Natural killer cell treated with Interleukin-12 subunit alpha and Interleukin-12 subunit beta and Interleukin-15 and Interleukin-18, amount 100 ng/mL, for 72 hours (primary cell): ENCODE measurements at places on chromosomes 11 and 22. TPM values are rescaled to one million over a fixed set of nuclear protein-coding genes. Genes with fewer than 3 reads are reported as not detected.

- H3K27me3 ChIP-seq, result peaks cover 81% of the 10 kb centered on the region
- H3K27ac ChIP-seq, result no peak within 1 kb of the TSS
- no peak for DNase-seq
- peaks cover 13% of the 10 kb centered on the region for H3K4me1 ChIP-seq
Observed at GRCh38 chr11:125164422-125165110, at the start of gene PKNOX2. Gene PKNOX2, plus strand, starts transcription at chr11:125164751. Its CDS starts 186,555 bp downstream, at chr11:125351306.

Gene SLC22A25
- not detected for total RNA-seq

Gene PARVG
- total RNA-seq, result 85.8 TPM

DNA sequence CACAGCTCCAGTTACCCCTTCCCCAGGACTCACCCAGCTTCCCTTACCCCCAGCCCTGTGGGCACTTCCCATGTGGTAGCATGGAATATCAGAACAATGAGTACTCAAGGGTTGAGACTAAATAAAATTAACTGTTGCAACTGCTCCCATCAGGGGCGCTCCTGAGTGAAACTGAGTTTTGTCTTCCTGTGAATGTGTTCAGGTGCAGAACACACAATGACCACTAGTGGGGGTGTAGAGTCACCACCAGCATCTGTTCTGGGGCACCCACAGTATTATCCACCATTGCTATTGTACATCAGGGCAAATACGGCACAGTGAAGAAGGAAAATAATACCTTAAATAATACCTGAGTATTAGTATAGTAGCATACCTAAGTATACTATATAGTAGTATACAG lies 689.7 kb downstream of the TBC1D22A start:
- H3K4me1 ChIP-seq, result no peaks in the 10 kb centered on the region
- no peak overlapping the region for H3K4me3 ChIP-seq
- no peak overlapping the region for H3K27ac ChIP-seq
- peaks cover 7% of the 10 kb centered on the region for H3K36me3 ChIP-seq

DNA sequence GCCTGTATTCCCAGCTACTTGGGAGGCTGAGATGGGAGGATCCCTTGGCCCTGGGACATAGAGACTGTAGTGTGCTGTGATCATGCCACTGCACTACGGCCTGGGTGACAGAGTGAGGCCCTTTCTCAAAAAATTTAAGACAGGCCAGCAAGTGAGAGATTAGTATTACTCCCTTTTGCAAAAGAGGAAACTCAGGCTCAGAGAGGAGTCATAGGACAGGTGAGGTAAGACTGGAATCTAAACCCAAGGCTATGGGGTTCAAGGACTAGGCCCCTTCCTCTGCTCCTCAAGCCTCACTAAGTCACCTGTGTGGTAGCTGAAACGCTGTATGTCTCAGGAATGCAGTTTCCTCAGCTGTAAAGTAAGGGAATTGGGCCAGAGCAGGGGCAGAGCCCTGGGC lies 1.6 kb upstream of the P2RY2 start:
- no peak for DNase-seq
- peaks cover 20% of the 10 kb centered on the region for H3K27me3 ChIP-seq
- H3K4me3 ChIP-seq, result no peak overlapping the region
- H3K4me1 ChIP-seq, result no peaks in the 10 kb centered on the region
- H3K36me3 ChIP-seq, result no peaks in the 10 kb centered on the region
- no peak overlapping the region for H3K27ac ChIP-seq

Gene PKDREJ
- total RNA-seq, result 0.07 TPM

DNA sequence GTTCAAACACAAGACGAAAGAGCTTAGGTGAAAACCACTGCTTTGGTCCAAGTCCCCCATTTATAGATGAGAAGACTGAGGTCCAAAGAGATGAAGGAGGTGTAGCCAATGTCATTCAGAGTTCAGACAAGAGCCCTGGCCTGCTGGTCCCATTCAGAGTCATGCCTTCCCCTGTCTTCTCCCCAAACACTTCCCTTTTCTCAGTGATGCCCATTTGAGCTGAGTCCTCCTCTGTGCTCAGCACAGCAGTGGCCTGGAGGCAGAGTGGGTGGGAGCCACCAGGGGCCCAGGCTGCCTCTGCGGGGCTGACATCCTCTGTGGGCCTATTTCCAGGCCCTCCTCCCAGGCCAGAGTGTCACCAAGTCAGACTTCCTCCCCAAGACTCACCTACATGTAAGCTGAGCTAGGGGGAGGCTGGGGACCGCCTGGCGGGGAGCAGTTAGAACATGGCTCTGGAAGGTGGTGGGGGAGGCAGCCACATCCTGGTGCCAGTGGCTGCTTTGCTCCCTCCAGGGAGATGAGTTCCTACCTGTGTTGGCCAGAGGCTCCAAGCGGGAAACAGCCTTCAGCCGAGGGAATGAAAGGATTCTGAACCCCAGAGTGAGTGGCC lies 22.4 kb upstream of the LRRC10B start:
- no peaks in the 10 kb centered on the region for H3K36me3 ChIP-seq
- DNase-seq, result no peak
- H3K4me1 ChIP-seq, result peaks cover 5% of the 10 kb centered on the region
- H3K4me3 ChIP-seq, result no peak overlapping the region

Gene E2F8
- total RNA-seq, result 12.0 TPM

DNA sequence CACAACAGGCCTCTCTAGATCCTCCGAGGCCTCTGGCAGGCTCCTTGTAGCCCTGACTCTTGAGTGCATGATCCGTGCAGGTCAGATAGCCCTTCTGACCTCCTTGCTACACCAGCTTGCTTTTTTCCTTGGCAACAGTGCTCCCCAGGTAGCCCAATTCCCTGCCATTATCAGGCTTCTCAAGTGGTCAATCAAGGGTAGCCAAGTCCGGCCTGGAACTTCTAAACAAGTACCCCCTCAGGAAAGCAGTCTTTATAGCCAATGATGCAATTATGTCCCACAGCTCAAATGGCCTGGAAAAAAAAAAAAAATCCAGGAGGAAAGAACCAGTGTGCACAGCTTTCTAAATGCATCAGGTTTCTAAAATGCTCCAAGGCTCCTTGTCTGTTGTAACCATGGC lies 59.8 kb downstream of the TENM4 start:
- H3K4me3 ChIP-seq, result no peak overlapping the region
- DNase-seq, result no peak
- no peak overlapping the region for H3K27ac ChIP-seq
- no peaks in the 10 kb centered on the region for H3K4me1 ChIP-seq

DNA sequence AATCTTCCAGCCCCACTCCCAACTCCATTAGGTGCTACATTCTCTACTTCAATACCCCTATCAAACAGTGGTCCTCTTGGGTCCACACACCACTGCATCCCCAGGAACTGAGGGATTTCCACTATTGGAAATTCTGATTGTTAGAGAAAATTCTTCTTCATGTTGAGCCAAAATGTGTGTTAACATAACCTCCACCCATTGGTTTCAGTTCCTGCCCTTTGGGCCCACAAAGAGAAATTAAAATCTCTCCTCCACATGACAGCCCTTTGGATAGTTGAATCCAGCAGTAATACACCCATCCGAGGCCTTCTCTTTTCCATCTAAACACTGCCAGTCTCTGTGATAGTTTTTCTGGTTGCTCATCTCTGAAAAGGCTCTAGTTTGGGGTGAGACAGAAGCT lies 2.1 kb downstream of the VSIG2 start:
- H3K27ac ChIP-seq, result no peak overlapping the region
- no peaks in the 10 kb centered on the region for H3K36me3 ChIP-seq
- DNase-seq, result no peak
- H3K27me3 ChIP-seq, result no peaks in the 10 kb centered on the region
- no peak overlapping the region for H3K4me3 ChIP-seq

- no peak overlapping the region for H3K27ac ChIP-seq
- DNase-seq, result no peak
- H3K4me1 ChIP-seq, result peaks cover 14% of the 10 kb centered on the region
- no peaks in the 10 kb centered on the region for H3K36me3 ChIP-seq
Observed at GRCh38 chr22:40805239-40805638, 13.9 kb downstream of the SLC25A17 start.

DNA sequence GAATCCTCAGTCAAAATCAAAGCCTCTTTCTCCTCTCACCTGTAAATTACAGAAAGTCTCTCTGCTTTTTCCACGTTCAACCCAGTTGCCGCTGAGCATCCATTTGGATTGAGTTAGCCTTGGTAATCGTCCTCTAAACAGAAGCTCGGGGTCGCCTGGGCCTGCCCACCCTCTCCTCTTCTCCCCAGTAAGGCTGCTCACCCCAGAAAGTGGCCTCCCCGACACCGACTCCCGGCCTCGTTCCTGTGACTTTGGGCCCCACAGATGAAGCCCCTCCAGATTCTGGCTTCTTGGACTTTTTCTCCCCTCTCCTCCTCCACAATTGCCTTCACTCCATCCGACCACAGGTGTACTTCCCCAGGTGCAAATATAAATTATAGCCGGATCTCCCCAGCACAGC lies 1500.0 kb downstream of the BRD1 start:
- no peaks in the 10 kb centered on the region for H3K4me1 ChIP-seq
- H3K27ac ChIP-seq, result no peak overlapping the region
- peaks cover 8% of the 10 kb centered on the region for H3K27me3 ChIP-seq

DNA sequence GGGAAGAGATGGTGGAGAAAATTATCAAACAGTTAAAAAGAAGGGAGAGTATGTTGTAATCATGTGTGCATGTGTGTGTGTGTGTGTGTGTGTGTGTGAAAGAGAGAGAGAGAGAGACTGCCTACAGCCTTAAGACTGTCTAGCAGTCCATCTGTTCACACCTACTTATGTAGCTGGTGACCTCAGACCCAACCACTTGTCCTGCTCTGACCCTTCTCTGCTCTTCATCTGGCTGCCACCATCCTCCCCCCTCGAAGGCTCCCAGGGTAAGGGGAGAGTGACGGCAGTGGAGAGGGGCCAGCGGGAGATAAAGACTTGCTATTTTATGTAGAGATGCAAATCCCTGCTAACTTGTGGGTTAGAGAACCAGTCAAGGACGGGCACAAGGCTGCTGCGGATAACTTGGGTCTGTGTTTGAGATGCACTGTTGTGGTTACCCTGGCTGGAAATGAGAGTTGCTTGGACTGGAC lies 24.9 kb upstream of the GRAMD1B start:
- H3K27ac ChIP-seq, result peak overlapping the region; percentile 18
- peaks cover 28% of the 10 kb centered on the region for H3K4me1 ChIP-seq
- H3K27me3 ChIP-seq, result peaks cover 4% of the 10 kb centered on the region
- H3K36me3 ChIP-seq, result no peaks in the 10 kb centered on the region

- no peak overlapping the region for H3K27ac ChIP-seq
- DNase-seq, result no peak
- H3K36me3 ChIP-seq, result no peaks in the 10 kb centered on the region
- H3K4me3 ChIP-seq, result no peak overlapping the region
- H3K27me3 ChIP-seq, result peaks cover 10% of the 10 kb centered on the region
- H3K4me1 ChIP-seq, result peaks cover 17% of the 10 kb centered on the region
Observed at GRCh38 chr11:45768486-45768885, 36.5 kb upstream of the SLC35C1 start.

- DNase-seq, result no peak
- H3K4me3 ChIP-seq, result peak overlapping the region; percentile 34
- H3K4me1 ChIP-seq, result peaks cover 58% of the 10 kb centered on the region
- peak overlapping the region; percentile 74 for H3K27ac ChIP-seq
- H3K27me3 ChIP-seq, result no peaks in the 10 kb centered on the region
Observed at GRCh38 chr22:37188901-37189466, 937 bp upstream of the C1QTNF6 start.

DNA sequence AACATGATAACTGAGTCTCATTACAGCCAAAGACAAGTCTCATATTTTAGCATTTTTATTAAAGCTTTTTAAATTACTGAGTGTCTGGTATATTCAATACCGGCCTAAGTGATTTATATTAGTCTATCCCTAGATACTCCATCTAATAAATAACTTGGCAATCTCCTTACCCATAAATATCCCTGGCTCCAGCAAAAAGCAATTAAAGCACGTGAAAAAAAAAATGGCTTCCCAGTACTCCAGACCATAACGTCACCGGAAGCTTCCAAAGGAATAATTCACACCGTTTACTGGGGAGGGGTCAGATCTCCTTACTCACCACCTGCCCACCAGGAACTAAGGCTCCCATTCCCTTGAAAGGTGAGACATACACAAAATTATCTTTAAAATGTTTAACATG lies 988.3 kb downstream of the OPCML start:
- H3K4me1 ChIP-seq, result no peaks in the 10 kb centered on the region
- no peak overlapping the region for H3K27ac ChIP-seq
- H3K36me3 ChIP-seq, result no peaks in the 10 kb centered on the region
- no peak for DNase-seq
- H3K27me3 ChIP-seq, result no peaks in the 10 kb centered on the region

DNA sequence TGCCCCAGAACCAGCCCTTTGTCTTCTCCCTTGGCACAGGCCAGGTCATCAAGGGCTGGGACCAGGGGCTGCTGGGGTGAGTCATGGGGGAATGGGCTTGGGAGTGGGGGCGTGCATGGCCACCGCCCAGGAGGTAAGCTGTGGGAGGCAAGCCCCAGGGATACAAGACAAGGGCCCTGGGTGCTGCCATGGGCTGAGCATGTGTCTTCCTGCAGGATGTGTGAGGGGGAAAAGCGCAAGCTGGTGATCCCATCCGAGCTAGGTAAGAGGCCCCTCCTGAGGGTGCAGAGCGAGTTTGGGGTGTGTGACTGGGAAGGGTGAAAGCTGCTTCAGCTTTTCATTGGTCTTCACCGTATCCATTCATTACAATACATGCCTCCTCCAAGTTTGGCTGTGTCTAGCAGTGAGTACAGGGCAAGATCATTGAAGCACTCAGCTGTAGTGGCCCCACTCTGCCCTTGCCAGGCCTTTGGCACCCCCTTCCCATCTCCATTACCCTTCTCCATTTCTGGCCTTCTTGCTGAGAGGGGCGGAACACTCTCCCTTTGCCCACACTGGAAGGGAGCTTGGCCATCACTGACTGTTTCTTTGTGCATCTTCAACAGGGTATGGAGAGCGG lies 2.5 kb downstream of the FKBP2 start:
- no peaks in the 10 kb centered on the region for H3K27me3 ChIP-seq
- H3K4me3 ChIP-seq, result peak overlapping the region; percentile 53

GRCh38 chr11:2699185-2699530 lies 636 bp downstream of the KCNQ1OT1 start:
- H3K27me3 ChIP-seq, result no peaks in the 10 kb centered on the region
- no peaks in the 10 kb centered on the region for H3K36me3 ChIP-seq
- H3K27ac ChIP-seq, result peak overlapping the region; percentile 11
- H3K4me3 ChIP-seq, result peak overlapping the region; percentile 85
